ENCODE measurements at places on chromosomes 4 and X. TPM values are rescaled to one million over a fixed set of nuclear protein-coding genes. Genes with fewer than 3 reads are reported as not detected.

- no peaks in the 10 kb centered on the region for H3K36me3 ChIP-seq
- H3K27me3 ChIP-seq, result no peaks in the 10 kb centered on the region
- H3K4me3 ChIP-seq, result no peak overlapping the region
- H3K4me1 ChIP-seq, result no peaks in the 10 kb centered on the region
- H3K27ac ChIP-seq, result no peak overlapping the region
Observed at GRCh38 chr4:109414938-109415337, 18.7 kb upstream of the SEC24B start.

DNA sequence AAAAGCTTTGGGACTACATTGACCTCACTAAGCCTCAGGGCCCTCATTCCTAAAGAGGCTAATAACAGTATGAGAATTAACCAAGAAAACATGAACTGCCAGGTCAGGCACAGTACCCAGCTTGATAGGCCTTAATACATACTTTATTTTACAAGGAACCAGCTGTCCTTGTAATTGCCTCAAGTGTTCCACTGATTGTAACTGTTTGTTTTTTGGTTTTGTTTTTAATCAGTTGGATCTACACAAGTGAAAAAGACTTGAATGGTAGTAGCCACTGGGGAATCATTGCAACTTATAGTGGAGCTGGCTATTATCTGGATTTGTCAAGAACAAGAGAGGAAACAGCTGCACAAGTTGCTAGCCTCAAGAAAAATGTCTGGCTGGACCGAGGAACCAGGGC, 35.6 kb downstream of the PKD2 start:
- no peaks in the 10 kb centered on the region for H3K27me3 ChIP-seq
- H3K4me1 ChIP-seq, result no peaks in the 10 kb centered on the region
- no peak overlapping the region for H3K4me3 ChIP-seq
- H3K27ac ChIP-seq, result no peak overlapping the region
- DNase-seq, result no peak

DNA sequence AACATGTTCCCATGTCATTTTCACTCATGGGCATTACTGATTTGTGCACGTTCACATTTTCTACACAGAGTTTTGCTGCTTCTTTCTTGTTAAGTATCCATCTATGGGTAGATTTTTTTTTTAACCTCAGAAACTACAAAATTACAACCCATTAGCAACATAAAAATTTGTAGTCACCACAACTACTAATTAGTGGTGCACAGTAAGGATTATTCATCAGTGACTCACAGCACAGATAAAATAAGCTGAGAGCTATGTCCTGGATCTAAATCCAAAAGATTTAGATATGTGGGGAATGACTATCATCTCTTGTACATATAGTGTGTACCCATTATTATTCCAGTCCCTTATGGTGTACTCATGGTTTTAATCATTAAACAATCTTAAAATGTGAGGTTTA, 19.7 kb upstream of the AMELX start:
- no peak for DNase-seq
- H3K27ac ChIP-seq, result no peak overlapping the region
- H3K27me3 ChIP-seq, result no peaks in the 10 kb centered on the region
- H3K4me1 ChIP-seq, result no peaks in the 10 kb centered on the region

DNA sequence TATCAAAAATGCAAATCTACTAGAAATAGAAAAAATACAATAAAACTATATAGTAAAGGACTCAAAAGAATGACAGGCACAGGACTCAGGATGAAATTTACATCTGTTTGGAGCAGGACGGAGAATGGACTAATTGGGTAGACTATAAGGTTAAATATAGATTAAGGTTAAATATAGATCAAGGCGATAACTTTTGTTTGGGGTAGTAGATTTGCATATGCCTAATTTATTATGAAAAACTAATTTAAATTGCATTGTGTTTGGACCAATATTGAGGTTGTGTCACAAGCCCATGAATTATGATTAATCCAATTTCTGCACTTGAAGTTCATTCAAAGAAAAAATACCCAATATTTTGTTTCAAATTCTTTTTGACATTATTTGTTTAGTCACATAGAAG, 31.0 kb downstream of the MTHFD2L start:
- H3K4me3 ChIP-seq, result no peak overlapping the region
- H3K4me1 ChIP-seq, result no peaks in the 10 kb centered on the region
- H3K27me3 ChIP-seq, result no peaks in the 10 kb centered on the region
- DNase-seq, result no peak
- H3K27ac ChIP-seq, result no peak overlapping the region
- H3K36me3 ChIP-seq, result no peaks in the 10 kb centered on the region

DNA sequence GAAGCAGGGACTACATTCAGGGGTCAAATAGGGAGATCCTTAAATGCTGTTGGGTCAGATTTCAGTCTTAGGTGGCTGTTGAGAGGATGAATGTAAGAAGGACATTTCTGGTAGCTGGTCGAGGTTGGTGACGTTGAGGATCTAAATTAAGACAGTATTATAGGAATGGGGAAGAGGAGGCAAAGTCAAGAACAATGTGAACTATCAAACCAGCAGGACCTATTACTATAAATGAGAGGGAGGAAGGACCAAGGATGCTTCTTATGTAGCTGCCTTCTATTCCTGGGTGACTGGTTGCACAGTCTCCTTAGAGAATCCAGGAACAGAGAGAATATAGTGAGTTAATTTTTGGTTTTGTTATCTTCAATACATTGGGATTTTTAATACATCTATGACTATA, 118.5 kb upstream of the BMPR1B start:
- peaks cover 7% of the 10 kb centered on the region for H3K36me3 ChIP-seq
- no peak for DNase-seq
- no peak overlapping the region for H3K4me3 ChIP-seq
- H3K27me3 ChIP-seq, result no peaks in the 10 kb centered on the region
- no peak overlapping the region for H3K27ac ChIP-seq
- no peaks in the 10 kb centered on the region for H3K4me1 ChIP-seq

- no peak for DNase-seq
- H3K27ac ChIP-seq, result no peak overlapping the region
- no peak overlapping the region for H3K4me3 ChIP-seq
- no peaks in the 10 kb centered on the region for H3K4me1 ChIP-seq
- H3K27me3 ChIP-seq, result no peaks in the 10 kb centered on the region
Observed at GRCh38 chrX:86711531-86712180, 563.4 kb downstream of the DACH2 start.

DNA sequence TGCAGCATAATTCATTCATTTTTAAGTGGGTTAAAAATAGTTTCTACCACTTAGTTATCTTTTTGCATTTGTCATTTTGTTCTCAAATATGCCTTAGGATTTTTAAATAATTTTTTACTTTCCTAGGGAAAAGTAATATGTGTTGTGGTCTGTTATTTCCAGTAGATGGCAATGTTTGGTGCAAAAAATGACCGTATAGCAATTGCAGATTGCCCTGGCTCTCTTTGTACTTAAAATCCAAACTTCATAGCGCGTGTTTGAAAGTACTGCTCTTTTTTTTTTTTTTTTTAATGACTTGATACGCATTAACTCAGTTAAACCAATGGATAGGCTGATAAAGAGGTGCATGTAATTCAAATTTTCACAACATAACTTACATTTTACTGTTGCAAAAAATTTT, 74.4 kb upstream of the RBMX start:
- no peaks in the 10 kb centered on the region for H3K27me3 ChIP-seq
- no peaks in the 10 kb centered on the region for H3K36me3 ChIP-seq
- H3K4me3 ChIP-seq, result no peak overlapping the region
- H3K4me1 ChIP-seq, result peaks cover 3% of the 10 kb centered on the region
- no peak overlapping the region for H3K27ac ChIP-seq
- DNase-seq, result no peak

DNA sequence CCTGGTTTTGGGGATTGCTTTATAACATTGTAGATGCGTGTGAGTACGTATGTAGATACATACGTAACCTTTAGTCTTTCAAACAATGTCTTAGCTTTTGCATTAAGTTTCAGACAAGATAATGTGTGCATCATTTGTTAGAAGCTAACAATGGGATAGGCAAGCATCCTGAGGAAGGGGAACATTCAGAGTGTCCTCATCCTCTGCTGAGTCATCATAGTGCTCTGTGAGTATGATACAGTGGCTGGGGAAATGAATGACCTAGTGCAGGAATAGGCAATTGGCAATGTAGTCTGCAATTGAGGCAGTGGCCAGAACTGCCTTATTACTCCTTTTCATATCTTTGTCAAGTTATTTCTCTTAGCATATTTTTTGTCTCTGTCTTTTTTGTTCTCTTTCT, 7.3 kb downstream of the NAP1L5 start:
- no peak for DNase-seq
- peaks cover 48% of the 10 kb centered on the region for H3K36me3 ChIP-seq
- H3K4me1 ChIP-seq, result no peaks in the 10 kb centered on the region
- H3K27me3 ChIP-seq, result no peaks in the 10 kb centered on the region
- H3K4me3 ChIP-seq, result no peak overlapping the region
- no peak overlapping the region for H3K27ac ChIP-seq

GRCh38 chr4:3290889-3291321, 1.9 kb upstream of the RGS12 start:
- DNase-seq, result no peak
- no peaks in the 10 kb centered on the region for H3K36me3 ChIP-seq
- H3K27me3 ChIP-seq, result peaks cover 21% of the 10 kb centered on the region
- no peak overlapping the region for H3K4me3 ChIP-seq
- peaks cover 37% of the 10 kb centered on the region for H3K4me1 ChIP-seq

DNA sequence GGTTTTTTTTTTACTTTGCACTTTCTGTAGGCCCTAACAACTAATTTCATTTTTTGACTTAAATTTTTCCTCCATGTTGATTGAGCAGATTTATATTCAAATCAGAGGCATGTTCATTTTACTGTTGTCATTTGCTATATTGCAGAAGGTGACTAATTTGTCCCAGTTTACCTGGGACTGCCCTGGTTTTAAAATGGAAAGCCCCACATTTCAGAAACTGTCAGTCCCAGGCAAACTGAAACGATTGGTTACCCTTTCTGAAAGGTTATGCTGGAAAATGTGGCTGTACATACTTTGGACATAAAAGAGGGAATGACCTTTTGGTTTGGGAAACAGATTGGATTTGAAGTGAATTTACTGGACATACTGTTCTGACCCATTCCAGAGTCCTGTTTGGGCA, 160.0 kb downstream of the SPCS3 start:
- no peaks in the 10 kb centered on the region for H3K27me3 ChIP-seq
- H3K4me3 ChIP-seq, result no peak overlapping the region
- no peak overlapping the region for H3K27ac ChIP-seq
- no peak for DNase-seq
- no peaks in the 10 kb centered on the region for H3K4me1 ChIP-seq

DNA sequence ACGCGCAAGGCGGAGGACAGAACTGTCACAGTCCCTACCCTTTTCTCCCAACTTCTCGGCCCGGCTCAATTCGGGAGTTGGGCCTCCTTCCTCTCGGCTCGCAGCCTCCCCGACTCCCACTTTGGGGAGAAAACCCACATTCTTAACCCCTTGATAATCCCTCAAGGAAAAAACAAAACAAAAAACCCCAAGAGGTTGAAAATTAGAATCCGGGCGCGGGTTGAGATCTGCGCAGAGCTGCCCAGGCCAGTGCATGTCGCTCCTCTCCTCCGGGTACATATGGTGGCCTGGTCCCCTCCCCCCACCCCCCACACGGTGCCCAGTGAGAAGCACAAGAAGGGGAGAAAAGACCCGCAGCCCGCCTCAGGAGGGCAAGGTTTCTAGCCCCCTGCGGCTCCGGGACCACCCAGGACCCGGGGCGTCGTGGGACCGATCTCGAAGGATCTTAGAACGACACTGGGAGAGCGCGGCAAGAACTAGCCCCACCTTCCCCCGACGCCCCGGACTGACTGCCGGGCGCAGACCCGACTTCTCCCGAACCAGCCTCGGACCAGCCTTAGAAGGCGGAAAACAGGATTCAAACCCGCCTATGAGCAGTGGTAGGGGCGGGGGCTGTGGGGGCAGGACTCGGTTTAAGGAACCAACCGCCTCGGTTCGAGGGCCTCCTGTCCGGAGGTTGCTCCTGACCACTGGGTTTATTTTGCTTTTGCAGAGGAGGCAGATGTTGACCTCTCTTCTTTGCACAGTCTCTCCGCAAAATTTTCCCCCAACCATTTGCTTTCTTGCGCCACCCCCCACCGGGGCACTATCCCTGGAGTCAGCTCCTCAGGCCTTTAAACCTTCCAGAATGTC, 2.5 kb upstream of the PDGFRA start:
- no peaks in the 10 kb centered on the region for H3K36me3 ChIP-seq
- no peak for DNase-seq
- peak overlapping the region; percentile 26 for H3K4me3 ChIP-seq
- H3K4me1 ChIP-seq, result peaks cover 36% of the 10 kb centered on the region

- no peaks in the 10 kb centered on the region for H3K27me3 ChIP-seq
- peaks cover 12% of the 10 kb centered on the region for H3K4me1 ChIP-seq
- DNase-seq, result peak; percentile 67
- peak overlapping the region; percentile 35 for H3K4me3 ChIP-seq
Observed at GRCh38 chrX:76148753-76149152, 24.1 kb upstream of the PBDC1 start.

- no peaks in the 10 kb centered on the region for H3K36me3 ChIP-seq
- no peak overlapping the region for H3K4me3 ChIP-seq
- DNase-seq, result no peak
- peaks cover 21% of the 10 kb centered on the region for H3K27me3 ChIP-seq
Observed at GRCh38 chrX:34655501-34656455, 1.3 kb downstream of the TMEM47 start.

DNA sequence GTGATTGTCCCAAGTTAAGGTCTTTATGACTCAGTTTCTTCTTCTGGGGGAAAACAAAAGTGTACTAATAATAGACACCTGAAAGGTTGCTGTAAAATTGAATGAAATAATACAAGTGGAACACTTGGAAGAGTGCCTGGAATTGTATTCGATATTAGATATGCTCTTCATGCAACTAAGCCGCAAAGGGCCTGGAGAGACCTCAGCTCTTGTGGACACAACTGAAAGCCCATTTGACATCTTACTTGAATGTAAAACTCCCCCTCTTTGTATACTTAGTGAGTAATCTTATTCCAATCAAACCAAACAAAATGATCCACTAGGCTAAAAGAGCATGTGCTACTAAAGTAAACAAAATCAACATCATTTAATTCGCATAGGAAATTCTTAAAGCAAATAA, 511 bp upstream of the MAP9 start:
- DNase-seq, result no peak
- H3K36me3 ChIP-seq, result peaks cover 5% of the 10 kb centered on the region
- no peaks in the 10 kb centered on the region for H3K4me1 ChIP-seq
- no peak overlapping the region for H3K27ac ChIP-seq

DNA sequence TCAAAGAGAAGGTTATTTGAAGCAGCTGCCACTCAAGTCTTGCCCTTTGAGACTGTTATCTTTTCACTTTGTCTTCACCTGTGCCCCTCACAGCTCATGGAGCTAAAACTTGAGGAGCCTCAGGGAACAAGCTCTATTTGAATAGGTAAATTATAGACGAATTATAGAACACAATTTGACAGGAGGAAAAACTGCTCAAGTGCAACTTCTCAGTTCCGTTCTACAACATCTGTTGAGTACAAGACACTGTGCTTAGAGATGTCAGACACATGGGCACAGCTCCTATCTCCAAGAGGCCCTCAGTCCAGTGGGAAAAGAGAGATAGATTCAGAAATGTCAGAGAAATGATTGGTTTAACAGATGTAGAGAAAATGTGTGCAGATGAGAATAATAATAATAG, 5.1 kb downstream of the PPP1R2C start:
- DNase-seq, result no peak
- H3K4me1 ChIP-seq, result no peaks in the 10 kb centered on the region
- no peak overlapping the region for H3K4me3 ChIP-seq
- H3K27ac ChIP-seq, result no peak overlapping the region
- no peaks in the 10 kb centered on the region for H3K36me3 ChIP-seq
- no peaks in the 10 kb centered on the region for H3K27me3 ChIP-seq

The CACNA1F gene
- total RNA-seq, result 1.1 TPM

The CABS1 gene
- total RNA-seq, result not detected

The RGS12 gene
- 16.9 TPM for total RNA-seq

The RAB39B gene
- 5.6 TPM for total RNA-seq

The ADGRL3 gene
- not detected for total RNA-seq

The XAGE2 gene
- total RNA-seq, result not detected

The SMIM10L2A gene
- total RNA-seq, result 1.3 TPM

The ASMT gene
- 0.36 TPM for total RNA-seq

All from CD4-positive, alpha-beta T cell (primary cell).